Inflammatory macrophage treated with lipopolysaccharide for 1 hour (primary cell): ENCODE measurements at places on chromosomes 5 and 9.

- DNase-seq: peak; percentile 84
Observed at GRCh38 chr9:107612136-107612535, 122.6 kb upstream of the KLF4 start.

- DNase-seq: no peak
Observed at GRCh38 chr9:99778836-99779235, 42.8 kb upstream of the NR4A3 start.

- no peak for DNase-seq
Observed at GRCh38 chr5:179253730-179254129, 91.5 kb downstream of the ADAMTS2 start.

DNA sequence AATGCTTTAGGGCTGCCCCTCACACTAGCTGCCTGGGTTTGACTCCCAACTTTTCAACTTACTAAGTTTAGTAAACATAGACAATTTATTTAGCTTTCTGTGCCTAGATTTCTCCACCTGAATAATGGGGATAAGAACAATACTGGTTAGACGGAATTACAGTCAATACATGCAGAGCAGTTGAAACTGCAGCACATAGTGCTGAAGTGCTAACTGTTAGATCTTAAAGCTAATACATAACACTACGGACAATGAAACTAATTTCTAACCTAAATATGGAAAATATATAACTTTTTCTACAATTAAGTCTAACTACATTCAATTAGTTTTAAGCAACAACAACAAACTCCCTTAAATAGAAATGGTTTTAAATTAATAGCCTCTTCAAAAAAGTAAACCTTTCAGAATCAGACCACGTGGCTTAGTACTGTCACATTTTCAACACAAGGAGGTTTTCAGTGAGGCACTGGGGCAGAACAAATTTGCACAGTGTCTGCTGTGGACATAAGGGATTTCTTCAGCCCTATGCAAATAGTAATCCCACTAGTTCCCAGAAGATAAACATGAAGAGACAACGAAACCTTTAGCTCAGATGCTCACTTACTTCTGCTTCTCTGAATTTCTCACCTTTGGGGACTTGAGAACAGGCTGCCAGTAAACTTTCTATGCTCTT lies 293.4 kb downstream of the EDIL3 start:
- DNase-seq: no peak

- DNase-seq: no peak
Observed at GRCh38 chr9:113488071-113488470, 24.5 kb downstream of the RGS3 start.

DNA sequence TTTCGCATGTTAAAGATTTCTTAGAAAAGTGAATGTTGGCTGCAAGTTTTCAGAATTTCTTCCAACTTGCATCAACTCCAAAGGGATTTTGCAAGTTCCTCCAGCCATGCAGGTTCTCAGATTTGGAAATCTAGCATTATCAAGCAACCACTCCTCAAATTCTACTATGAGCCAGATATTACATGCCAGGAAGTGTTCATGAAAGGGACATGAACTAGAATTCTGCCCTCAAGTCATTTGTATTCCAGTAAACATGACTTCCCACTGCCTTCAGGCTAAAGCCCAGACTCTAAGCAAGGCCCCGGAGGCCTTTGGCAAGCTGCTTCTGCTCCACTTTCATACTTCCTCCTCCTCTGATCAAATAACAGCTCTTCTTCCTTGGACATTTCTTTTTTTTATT lies 111.3 kb upstream of the PAPPA start:
- no peak for DNase-seq

DNA sequence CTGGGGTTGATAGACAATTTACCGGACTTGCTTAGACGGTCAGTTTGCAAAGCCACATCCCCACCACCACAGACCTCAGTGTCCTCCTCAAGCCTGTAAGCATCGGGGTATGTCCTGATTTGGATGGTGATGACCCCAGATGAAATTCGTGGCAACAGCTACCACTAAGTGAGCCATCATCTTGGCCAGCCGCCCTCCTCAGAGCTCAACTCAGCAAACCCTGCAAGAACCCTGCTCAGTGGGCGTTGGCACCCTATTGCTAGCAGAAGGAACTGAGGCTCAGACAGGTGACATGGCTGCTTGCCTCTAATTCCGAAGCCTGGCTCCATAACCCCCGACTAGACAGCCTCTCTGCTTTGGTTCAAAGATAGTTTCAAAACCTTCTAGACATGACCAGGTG lies 41.4 kb upstream of the BARHL1 start:
- DNase-seq: no peak

- DNase-seq: no peak
Observed at GRCh38 chr5:91143840-91144239, 239.3 kb downstream of the ARRDC3 start.

- no peak for DNase-seq
Observed at GRCh38 chr5:45335346-45335745, 360.8 kb downstream of the HCN1 start.

DNA sequence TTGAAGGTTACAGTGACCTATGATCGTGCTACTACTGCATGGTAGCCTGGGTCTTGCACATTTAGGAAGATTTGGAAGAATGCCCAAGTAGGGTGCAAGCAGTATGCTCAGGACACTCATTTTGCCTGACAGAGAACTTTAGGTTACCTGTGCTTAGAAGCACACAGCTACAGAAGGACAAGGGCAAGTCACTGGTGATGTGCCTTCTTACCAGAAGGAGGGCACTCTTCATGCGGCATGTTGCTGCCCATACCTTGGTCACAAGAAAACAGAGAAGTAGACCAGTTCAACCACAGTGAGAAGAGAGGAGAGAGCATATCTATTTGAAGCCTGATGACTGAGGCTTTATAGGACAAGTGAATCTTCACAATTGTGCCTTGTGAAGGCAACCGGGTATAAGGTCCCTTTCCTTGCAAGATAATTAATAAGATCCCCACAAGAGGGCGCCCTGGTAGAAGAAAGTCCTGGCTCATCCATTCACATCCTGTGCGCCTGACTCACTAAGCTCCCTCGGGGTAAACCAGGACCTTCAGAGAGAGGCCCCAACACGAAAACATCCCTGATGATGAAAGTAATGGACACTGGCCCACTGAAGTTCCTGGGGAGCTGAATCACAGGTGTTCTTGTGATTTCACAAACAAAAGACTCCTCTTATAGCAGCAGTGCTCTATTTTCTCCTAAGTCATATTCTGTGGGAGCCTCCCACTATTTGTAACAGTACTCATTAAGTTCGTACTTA lies 38.1 kb upstream of the STARD4 start:
- peak; percentile 74 for DNase-seq

GRCh38 chr5:32021771-32022170 lies 152.3 kb downstream of the GOLPH3 start:
- no peak for DNase-seq

GRCh38 chr9:77651203-77651602 lies 3.1 kb upstream of the GNA14 start:
- DNase-seq: no peak

DNA sequence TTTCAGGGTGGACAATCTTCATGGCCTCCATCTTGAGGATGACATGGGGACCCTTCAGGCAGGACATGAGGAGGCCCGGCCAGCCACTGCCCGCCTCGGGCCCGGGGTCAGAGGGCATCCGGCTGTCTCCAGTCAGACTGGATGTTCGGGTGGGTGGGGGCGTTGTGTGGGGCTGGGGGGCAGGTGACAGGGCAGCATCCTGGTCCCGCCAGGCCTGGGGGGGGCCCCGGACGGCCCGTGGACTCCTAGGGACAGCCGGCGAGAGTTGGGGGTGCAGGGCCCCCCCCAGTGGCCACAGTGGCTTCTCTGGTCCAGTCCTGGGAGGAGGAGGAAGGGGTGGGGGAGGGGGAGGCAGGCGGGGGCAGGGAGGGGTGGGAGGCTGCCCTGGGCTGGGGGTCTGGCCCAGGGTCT lies 940 bp downstream of the RNF208 start:
- no peak for DNase-seq

GRCh38 chr9:132027752-132028663 lies 51.7 kb downstream of the MED27 start:
- no peak for DNase-seq

DNA sequence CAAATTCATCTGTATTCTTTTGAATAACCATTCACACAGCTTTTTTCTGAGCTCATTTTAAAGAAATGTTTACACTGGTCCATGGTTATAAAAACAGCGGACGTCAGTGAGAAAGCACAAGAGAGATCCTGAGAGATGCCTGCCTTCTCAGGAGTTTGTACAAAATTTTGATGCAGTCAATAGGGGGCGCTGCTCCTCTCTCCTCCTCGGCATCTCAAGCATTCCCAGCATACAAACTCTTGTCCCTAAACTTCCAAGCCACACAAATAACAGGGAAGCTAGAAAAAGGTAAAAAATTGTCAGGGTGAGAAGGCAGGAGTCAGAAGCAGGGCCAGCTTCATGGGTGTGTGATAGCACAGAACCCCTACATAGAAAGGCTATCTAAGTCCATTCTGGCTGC lies 11.2 kb upstream of the CCDC152 start:
- DNase-seq: peak; percentile 34

DNA sequence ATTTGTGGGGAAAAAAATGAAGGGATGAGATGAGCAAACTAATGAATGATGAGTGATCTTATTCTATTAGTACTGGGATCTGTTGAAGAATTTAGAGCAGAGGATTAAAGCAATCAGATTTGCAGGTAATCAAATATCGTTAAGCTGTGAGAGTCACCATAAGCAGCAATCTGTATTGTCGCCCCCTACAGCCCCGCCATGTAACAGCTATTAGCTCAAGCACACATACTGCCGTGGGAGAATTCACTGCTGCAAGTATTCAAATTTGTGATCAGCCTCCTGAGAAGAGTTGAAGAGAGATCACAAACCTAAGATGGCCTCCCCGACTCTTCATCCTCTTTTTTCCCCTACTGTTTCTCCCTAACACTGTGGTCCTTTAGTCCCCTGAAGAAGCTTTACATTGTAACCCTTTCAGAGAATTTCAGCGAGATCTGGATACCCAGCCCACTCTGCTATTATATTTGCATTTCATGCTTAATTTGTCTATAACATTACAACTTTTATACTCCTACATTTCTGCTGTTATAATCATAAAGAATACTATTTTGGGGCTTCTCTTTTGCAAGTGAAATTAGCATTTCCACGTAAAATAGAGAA lies 28.5 kb upstream of the PHF24 start:
- DNase-seq: no peak

DNA sequence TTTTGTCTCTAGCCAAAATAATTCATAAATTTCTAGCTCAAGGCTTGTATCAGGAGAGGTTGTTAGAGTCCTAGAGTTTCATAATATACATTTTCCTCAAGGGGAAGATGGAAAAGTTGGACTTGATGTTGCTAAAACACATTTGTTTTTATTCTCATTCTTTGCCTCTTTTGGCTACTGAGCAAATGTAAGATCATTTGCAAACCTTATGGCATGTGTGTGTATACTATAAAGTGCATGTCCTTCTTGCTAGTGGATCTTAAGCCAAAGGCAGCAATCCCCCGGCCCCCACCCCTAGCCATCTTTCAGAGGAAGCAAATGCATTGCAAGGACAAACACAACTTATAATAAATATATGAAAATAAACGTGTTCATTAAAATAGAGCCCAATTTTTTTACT lies 43.0 kb downstream of the ADAMTSL1 start:
- DNase-seq: no peak

GRCh38 chr5:89253666-89254352 lies 370.8 kb upstream of the MEF2C start:
- DNase-seq: no peak

DNA sequence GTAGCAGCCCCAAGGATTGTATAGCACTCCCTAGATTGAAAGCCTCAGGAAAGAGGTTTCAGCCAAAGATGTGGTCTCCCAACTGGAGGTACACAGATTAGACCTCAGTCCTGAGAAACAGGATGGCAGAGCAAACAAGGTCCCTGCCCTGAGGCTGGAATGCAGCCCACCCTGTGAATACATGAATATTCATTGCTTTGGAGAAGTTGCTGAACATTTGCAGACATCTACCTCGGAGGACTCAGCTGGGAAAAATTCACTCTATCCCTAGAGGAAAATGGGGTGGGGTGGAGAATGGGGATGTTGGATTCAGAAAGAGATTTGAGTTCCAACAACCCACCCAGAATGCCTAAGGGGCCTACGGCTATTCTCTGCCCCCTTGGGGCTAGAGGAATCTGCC lies 129.4 kb downstream of the SLIT3 start:
- no peak for DNase-seq

DNA sequence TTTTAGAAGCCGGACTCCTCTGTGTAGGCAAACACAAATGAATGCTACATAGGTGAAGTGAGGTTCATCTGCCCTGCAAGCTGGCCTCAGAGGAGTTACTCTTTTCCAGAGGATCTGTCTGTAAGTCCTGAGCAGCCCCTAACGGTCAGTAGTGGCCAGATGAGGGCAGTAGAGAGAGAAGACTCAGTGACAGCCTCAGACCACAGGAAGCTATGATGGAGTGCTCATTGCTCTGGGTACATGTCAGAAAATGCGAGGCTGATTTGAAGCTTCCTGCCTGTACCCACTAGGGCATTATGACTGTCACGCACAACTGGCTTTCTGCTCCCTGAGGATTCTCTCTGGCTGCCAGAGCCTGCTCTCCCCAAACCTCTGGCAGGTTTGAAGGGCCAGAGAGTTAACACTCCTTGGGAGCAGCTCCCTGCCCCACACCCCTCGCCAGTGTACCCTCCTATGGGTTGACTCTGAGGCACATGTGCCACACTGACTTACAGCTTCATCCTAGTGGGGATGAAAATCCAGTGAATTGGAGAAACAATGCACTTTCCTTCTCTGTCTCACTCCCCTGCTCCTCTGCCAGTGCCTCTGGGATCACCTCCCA lies 141.5 kb downstream of the GABRG2 start:
- DNase-seq: peak; percentile 62

DNA sequence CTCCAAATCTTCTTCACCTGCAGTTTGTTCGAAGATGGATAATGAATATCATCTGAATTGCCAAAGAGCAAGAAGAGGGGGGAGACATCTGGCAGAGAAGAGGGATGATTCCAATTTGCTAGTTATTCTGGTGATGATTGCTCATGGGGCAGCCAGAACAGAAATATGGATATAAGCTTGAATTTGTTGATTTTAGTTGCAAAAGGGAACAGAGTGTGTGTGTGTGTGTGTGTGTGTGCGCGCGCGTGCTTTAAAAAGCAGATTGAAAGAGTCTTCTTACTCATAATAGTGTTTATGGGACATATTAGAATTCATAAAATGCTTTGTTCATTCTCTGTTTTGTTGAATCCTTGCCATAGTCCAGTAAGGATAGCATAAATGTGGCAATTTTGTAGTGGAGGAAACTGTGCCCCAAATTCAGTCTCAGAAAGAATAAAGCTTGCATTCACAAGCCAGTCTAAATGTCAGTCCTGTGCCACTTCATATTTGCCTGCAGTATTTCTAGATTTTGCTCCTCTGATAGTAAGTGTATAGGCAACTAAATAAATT lies 436.3 kb upstream of the KLF4 start:
- no peak for DNase-seq

- DNase-seq: no peak
Observed at GRCh38 chr5:54628050-54628449, 110.5 kb downstream of the SNX18 start.
